ENCODE measurements at places on chromosomes 5 and 9.

GRCh38 chr9:88936668-88937067, 54.6 kb upstream of the S1PR3 start:
- DNase-seq = no peak

DNA sequence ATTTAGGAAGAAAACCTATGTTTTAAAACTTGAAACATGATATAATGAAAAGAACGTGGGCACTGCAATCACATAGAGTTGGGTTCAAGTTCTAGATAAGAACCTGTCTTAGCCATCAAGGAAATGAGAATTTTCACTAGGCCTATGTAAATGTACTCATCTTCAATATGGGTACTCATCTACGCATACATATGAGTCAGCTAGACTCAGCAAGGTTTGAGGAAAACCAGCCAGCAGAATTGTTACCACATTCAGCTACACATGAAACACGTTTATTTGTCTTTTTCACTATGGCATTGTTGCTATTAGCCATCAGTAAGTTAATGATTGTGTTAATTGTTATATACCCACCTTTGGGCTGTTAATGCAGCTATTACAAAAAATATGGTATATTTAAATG, 146.3 kb downstream of the CHSY3 start:
- no peak for DNase-seq

GRCh38 chr9:136629879-136630661, 32.6 kb upstream of the EGFL7 start:
- no peak for DNase-seq

DNA sequence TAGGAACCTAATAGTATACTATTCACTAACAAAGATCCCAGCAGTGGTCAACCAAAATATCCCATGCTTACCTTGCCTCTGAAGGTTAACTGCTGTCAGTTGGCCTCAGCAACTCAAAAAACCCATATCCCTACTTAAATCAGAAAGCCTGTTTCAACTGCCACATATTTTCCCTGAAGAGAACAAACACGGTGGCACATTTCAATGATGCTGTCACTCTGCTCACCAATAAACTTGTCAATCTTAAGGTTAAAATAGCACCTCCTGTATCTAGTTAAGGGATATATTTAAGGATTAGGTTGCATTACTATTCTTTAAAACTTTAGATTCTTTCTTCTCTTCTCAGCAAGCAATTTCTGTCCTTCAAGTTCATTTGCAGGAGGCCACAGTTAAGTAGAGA, 986.9 kb downstream of the CDH18 start:
- DNase-seq = no peak

DNA sequence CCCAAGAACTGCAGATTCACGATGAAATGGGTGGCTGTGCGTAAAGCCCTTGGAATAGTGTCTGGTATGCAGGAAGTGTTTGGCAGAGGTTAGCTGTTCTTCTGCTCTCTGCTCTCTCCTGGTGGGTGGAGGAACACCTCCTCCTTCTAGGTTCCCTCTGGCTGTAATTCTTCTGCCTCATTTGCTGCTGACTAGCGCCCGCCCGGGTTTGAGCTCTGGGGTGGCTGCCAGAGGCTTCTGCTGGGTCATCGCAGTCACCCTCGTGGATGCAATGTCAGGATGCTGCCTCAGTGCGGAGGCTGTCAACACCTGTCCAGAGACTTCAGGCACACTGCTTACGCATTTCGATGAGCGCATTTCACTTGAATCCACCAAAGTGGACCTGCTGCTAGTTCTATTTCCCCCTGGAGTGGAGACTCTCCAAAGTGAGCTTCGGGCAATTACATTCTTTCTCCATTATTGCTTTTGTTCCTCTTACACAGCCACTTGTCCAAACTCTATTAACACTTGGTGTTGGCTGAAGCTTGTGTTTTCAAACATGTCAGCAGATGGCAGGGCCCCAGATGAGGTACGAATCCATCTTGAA, 11.7 kb downstream of the DOCK2 start:
- DNase-seq = no peak

- no peak for DNase-seq
Measured at GRCh38 chr5:1793966-1794900, 5.4 kb downstream of the MRPL36 start.

DNA sequence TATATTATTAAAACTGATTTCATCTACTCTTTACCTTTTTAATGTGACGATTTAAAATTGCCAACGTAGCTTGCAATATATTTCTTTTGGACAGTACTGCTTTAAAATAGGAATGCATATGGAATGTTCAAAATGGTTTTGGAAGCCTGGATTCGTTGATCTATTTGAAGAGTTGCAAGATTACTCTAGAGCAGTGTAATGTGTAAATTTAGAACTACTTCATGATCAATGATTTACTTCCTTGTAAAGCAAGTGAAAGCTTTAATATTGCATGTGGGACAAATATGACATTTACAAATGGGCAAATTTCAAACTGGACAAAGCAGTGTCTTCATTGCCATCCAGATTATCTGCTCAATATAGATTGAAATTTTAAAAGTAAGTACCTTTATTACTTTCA, 38.3 kb downstream of the PARP8 start:
- DNase-seq = no peak

- no peak for DNase-seq
Measured at GRCh38 chr5:119379096-119379495, 23.3 kb downstream of the TNFAIP8 start.

DNA sequence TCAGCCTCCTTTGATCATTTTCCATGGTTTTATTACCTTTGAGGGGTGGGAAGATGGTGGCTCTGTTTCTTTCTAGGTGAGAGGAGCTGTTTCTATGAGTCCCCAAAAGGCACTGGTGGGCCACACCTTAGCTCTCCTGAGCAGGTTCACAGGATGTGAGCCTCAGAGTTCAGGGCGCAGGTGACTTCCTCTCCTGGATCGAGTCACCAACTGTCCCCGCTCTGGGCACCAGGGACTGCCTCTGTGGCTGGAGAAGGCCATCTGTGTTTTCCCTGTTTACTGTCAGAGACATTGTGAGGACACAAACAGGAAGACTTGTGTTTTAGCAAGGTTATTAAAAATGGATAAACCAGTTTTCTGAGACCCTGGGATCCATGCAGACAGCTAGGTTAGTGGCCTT, 68.5 kb downstream of the IL31RA start:
- DNase-seq = no peak

DNA sequence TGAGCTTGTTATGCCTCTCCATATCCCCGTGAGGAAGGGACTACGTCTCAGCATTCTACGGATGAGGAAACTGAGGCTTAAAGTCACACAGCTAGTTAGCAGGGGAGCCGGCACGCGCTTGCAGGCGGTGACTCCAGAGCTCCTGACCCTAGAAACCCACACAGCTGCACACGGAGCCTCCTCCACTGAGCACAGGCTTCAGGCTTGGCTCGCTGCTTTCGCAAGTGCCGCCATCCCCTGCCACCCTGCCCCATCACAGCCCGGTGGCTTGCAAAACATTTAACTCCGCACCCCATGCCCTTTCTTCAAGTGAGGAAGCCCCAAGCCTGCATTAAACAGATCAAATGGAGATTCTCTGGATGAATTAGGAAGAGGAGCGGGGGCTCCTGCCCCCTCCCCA, 138.3 kb downstream of the HSD17B3 start:
- DNase-seq = no peak

DNA sequence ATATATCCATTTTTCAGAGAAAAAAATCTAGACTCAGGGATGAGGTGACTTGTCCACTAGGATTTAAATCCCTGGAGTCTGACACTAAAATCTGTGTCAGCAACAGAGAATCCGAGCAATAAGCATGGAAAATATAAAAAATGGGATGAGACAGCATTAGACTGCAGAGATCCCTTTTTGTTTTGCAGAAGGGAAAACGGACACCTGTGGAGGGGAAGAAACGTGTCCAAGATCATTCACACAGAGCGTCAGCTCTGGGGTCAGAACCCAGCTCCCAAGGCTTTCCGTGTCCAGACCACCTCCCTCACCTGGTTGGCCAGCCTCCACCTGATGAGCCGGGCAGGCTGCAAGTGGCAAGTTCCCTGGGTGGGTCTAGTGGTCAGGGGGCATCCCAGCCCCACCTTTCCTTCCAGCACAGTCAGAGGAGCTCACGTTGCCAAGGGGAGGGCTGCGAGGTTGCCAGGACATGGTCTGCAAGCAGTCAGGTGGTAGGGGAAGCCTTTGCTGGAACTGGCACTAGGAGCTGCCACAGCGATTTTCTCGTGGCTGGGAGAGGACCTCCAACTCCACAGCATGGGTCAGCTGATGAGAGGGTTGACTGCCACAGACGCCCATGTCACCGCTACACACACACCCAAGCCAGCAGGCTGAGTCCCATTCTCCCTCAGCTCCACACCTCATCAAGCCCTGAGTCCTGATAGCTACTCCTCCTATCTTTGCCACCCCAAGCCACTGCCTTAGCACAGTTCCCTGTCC, 65.9 kb upstream of the CPLX2 start:
- DNase-seq = no peak

All from pons (tissue), 1 donor.